ENCODE measurements at places on chromosomes 16 and 17.
A peak's percentile ranks its signal among the peaks of the same experiment; 100 is the strongest.

DNA sequence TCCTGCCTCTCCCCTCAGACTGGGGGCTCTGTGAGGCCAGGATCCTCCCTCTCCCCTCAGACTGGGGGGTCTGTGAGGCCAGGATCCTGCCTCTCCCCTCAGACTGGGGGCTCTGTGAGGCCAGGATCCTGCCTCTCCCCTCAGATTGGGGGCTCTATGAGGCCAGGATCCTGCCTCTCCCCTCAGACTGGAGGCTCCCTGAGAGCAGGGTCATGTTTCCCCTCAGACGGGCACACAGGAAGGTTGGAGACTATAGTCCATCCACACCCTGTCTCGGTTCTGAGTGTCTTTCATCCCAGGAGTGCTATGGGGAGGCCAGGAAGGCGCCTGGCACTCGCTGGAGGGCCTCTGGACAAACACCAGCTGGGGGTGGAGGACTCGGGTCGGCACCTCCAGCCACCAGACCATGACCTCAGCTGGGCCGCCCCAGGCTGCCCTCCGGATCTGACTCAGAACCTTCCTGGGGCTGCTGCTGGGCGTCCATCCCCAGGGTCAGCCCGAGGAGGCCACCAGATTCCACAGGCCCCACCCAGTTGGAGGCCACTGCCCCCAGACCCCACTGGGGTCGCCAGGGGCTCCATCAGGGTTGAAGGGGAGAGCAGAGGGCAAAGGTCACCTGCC is 21.9 kb upstream of the DLX4 start:
- ATAC-seq, result no peak

- no peak for ATAC-seq
Observed at GRCh38 chr17:44955674-44956425, 8.3 kb upstream of the KIF18B start.

GRCh38 chr17:4173781-4174180 is 30.8 kb downstream of the CYB5D2 start:
- ATAC-seq, result no peak

DNA sequence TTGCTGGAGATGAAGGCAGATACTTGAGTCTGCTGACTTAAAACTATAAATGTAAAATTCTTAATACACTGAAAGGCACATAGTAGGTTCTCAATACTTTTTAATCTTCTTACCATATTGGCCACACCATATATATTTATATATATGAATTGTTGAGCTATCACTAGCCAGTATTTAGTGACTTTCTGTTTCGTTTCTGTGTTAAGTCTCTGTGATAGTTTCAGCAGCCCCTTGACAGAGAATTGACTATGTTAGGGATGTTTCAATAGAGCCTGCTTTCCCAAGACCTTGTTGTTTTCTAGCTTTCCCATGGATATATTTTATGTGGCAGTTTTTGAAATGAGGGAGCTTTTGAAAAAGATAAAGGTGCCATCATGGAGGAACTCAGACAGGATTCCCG is 206.5 kb upstream of the GOT2 start:
- no peak for ATAC-seq

DNA sequence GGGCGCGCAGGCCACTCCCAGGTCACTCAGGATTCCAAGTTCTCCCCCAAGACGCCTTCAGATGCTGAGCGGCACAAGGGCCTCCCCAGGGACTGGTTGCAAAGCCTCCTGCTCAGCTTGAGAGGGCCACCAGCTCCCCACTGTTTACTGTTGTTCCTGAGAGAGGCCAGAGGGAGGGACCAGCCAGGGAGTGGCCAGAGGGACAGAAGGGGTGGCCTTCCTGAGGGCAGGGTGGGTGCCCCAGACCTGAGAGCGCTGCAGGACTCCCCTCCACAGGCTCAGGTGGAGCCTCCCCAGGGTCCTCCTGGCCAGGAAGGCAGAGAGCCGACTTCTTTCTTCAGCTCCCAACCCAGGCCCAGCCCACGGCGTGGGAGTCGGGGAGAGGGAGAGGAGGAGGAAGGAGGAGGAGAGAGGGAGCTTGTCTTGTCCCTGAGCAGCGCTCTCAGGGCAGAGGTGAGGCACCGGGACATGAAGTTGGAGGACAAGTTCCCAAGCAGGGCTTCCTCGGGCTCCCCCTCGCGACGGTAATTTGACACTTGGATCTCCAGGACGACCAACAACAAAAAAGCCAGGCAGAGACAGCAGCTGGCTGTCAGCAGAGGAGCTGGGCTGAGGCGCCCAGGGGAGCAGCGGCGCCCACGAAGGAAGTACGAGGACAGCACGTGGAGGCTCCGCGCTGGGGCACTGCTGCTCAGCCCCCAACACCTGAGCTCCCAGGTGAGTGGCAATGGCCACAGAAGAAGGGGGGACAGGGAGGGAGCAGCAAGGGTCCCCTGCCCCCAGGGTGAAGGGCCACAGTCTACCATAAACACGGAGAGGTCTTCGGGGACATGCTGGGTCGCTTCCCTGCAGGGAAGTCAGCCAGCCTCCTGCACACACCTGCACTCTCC is 497 bp downstream of the SMIM5 start:
- ATAC-seq, result peak; percentile 90

- ATAC-seq, result peak; percentile 90
Observed at GRCh38 chr17:45218895-45219661, 2.6 kb upstream of the FMNL1 start.

DNA sequence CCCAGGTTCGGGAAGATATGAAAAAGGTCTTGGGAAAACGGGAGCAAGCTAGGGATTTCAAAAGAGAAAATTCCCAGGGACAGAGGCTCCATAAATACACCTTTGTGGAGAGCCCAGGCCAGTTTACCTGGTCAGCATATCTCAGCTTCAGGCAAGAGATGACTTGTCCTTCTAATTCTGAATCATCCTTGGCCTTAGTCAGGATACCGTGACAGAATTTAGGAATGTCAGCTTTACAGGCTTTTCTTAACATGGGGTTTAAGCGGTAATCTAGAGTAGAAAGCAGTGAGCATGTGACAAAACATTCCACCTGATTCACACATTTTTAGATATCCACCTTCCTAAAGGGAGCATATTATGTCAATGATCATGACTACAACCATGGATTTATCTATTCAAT is 41.1 kb upstream of the CLEC18B start:
- no peak for ATAC-seq

- ATAC-seq, result peak; percentile 86
Observed at GRCh38 chr16:1363501-1364041, 11.8 kb downstream of the GNPTG start.

DNA sequence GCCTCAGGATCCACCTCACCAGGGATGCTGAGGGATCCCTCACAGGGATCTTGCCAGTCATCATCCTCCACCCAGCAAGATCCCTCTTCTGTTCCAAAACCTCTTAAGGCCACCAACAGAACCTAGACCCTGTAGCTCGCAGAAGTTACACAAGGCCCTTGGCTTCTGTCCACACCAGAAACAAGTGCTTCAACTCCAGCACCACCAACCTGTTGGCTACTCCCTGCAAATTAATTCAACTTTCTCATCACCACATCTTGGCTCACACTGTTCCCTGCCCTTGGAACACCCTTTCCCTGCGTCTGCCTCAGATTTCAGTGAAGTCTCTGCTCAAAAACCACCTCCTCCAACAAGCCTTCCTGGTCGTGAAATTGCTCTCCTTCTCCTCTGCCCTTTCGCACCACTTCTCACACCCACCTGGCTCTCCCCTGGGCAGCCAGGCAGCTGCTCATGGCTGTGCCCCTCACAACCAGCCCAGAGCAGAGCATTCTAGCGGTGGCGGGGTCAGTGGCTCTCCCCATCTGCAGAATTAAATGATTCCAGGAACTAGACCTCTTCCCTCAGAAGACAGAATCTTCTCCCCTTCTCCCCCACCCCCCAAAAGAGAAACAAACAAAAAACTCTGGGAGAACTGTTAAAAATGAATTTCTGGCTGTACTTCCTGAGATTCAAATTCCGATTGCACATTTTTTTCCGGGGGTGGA is 1.8 kb downstream of the PLLP start:
- no peak for ATAC-seq

- ATAC-seq, result no peak
Observed at GRCh38 chr17:39632153-39632941, 4.6 kb upstream of the STARD3 start.

DNA sequence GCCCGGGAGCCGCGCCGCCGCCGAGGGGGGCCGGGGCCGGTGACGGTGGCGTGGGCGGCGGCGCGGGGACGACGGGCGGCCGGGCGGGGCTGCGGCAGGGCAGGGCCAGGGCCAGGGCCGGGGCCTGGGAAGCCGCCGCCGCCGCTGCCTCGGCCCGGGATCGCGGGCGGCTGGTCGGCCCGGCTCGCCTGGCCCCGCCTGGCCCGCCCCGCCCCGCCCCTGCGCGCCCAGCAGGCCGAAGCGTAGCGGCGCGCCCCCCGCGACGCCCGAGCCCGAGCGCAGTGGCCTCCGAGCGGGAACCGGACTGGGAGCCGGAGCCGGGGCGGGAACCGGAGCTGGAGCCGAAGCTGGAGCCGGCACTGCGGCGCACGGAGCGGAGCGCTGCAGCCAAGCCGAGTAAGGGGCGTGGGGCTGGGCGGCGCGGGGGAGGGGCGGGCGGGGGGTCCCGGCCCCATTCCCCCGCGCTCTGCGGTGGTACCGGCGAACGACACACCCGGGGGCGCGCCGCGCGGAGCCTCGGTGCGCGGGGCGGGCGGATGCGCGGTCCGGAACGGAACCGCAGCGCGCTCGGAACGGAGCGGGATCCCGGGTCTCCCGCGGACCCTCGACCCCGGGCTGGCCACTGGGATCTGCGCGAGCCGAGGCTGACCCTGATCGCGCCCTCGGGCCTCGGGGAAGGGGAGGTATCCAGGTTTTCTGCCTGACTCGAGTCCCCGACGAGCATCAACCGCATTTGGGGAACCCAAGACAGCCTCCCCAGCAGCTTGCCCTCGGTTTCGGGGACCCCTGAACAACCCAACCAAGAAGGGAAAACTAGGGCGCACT is at the start of gene BEAN1:
Gene BEAN1, plus strand, starts transcription at position 260 of the 825 bp plus-strand sequence. CDS start 10,382 bp downstream, outside the sequence.
- no peak for ATAC-seq

- ATAC-seq, result no peak
Observed at GRCh38 chr17:7354262-7354843, 603 bp upstream of the TMEM95 start.

- ATAC-seq, result no peak
Observed at GRCh38 chr16:81562174-81562849, 117.7 kb downstream of the CMIP start.
